ENCODE measurements at places on chromosomes 7 and 10.

- DNase-seq, result peak; percentile 80
Observed at GRCh38 chr7:107044347-107045194, at the start of gene PRKAR2B. PRKAR2B (plus strand) TSS chr7:107044705; CDS start chr7:107044908, 203 bp downstream.

GRCh38 chr10:79385392-79385795 lies 38.1 kb downstream of the PPIF start:
- no peak for DNase-seq

DNA sequence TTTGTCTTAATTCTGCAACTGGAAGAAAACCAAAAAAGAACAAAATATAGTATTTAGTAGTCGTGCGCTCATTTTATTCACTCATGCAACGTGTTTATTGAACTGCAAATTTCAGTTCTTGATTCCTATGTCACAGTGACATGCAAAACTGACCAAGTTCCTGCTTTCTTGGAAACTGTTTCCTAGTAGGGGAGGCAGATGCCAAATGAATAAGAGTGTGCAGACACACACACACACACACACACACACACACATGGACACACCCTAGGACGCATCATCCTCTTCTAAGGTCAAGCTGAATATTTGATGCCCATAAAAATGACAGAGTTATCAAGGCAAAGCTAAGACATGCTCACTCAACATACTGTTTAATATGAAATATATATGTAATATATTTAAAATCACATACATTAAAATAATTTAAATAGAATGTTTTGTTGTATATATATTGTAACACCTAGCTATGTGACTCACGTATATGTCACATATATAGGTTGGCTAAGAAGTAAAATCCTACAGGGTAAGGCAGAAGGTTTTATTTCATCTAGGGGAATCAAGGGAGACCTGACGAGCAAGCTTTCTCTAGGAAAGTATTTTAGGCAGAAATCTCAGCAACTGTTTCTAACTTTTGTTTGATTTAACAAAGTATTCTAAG lies 79.6 kb downstream of the SVIL start:
- DNase-seq, result no peak

- DNase-seq, result no peak
Observed at GRCh38 chr7:105202616-105203015, 186.1 kb downstream of the SRPK2 start.

DNA sequence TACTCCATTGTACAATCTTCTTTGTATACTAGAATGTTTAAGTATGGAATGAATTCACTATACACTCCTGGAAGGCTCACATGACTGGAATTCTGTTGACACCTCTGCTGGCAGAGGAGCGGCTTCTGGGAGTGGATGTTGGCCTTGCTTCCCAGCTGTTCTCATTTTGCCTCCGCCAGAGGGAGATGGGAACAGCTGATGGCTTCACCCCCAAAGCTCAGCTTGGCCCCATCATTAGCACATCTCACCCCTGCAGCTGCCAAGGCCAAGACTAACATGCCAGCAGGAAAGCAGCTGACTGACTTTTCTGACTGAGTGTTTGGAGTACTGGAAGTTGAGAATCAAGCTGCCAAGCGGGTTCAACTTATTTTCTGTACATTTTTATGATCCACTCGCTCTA lies 15.1 kb downstream of the ADAM12 start:
- no peak for DNase-seq

- no peak for DNase-seq
Observed at GRCh38 chr7:55108401-55108800, 89.6 kb downstream of the EGFR start.
